ENCODE measurements at places on chromosomes 5 and 9.
A peak's percentile ranks its signal among the peaks of the same experiment; 100 is the strongest.

GRCh38 chr5:73774924-73775323 is 148.9 kb downstream of the ARHGEF28 start:
- DNase-seq: no peak

DNA sequence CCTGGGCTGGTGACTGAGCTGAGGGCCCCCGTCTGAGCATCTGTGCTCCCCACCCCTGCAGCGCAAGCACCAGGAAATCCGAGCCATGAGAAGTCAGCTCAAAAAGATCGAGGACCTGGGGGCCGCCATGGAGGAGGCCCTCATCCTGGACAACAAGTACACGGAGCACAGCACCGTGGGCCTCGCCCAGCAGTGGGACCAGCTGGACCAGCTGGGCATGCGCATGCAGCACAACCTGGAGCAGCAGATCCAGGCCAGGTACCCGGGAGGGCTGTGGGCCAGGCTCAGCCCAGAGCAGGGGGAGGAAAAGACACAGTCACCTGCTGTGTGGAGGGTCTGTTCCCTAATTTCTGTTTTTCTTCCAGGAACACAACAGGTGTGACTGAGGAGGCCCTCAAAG is 24.6 kb downstream of the DYNC2I2 start:
- DNase-seq: no peak

DNA sequence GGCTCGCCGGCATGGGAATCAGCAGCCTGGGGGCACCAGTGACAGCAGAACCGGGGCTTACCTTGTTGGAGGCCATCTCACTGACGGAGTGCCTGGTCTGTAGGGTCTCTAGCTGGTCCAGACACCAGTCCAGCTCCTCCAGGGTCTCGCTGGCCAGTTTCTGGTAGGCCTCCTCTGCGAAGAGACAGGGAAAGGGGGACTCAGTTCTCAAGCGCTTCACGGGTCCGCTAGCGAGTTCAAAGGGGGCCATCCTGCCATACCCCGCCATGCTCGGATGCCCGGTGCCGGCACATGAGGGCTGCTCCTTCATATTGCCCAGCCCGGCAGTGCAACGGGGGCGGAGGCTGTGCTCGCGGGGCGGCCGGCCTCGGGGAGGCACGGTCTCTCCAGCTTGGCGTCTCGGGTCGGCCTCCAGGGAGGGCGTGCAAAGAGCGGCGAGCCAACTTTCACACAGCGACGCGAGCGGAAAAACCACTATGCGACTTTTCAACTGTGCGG is 456.0 kb downstream of the RAB3C start:
- DNase-seq: no peak

GRCh38 chr5:167905919-167906853 is 385.3 kb upstream of the WWC1 start:
- no peak for DNase-seq

DNA sequence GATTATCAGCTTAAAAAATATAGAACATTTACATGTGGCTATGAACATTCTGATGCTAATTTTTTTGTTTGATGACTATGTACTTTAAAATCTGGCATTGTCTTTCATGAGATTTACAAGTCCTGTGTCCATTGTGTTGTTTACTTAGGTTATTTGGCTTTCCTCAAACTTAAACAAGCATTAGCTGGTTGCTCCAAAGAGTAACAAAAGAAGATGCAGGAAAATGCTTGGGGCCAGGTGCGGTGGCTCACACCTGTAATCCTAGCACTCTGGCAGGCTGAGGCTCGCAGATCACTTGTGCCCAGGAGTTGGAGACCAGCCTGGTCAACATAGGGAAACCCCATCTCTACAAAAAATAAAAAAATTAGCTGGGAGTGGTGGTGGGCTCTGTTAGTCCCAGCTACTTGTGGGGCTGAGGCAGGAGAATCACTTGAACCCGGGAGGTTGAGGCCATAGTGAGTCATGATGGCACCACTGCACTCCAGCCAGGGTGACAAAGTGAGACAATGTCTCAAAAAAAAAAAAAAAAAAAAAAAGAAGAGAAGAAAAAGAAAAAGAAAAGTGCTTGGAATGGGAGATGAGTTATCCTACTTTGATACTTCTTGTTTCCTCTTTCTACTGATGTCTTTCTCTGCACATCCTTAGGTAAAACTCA is 39.7 kb downstream of the PAM start:
- no peak for DNase-seq

DNA sequence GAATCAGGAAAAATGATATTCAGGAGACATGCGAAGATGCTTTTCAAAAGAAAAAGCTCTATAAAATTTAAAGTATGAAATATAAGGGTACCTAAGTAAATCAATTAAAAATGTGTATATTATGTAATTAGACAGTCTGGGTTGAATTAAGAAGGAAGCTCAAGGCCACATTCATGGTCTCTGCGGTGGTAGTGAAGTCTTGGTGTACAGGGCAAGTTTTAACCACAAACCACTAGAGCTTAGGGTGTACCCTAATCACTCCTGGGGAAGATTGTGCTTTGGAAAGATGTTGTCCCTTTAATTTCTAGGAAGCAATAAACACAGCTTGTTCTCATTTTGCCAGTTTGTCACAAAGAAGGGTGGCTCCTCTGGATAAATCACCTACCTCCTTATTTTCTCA is 287.2 kb upstream of the ZNF608 start:
- DNase-seq: no peak

DNA sequence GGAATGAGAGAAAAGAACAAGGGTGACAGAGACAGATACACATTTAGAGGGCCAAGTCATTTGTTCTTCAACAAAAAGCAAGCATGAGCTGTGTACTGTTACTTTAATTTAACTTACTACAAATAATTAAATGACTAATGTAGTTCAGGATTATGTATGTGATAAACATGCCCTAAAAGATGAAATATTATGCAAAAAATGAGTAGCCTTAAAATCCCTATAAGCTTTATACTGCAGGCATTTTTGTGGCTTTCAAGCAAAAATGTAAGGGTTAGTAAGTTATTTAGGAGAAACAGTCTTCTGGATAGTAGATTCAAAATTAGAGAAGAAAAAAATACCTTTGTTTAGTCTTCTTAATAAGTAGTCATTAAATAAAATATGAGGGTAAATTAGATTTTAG is 431.2 kb downstream of the CSNK1G3 start:
- DNase-seq: no peak

GRCh38 chr5:141850244-141850768 is 27.9 kb downstream of the PCDH1 start:
- peak; percentile 20 for DNase-seq

DNA sequence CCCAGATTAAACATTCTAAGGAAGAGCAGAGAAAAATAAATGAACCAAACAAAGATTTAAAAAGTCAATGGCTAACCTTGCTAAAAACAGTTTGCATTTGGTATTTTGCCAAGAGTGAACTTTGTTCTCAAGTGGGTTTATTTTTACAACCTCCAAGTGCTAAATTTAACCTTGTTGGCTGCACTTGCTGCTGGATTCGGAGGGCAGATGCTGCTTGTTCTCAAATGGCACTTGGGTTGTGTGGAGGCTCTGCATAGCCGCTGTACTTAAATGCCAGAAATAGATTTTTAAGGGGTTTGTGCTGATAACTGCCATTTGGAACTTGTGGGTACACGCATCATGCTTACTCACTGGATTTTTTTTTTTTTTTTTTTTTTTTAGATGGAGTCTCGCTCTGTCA is 13.3 kb upstream of the SPATA24 start:
- DNase-seq: no peak

DNA sequence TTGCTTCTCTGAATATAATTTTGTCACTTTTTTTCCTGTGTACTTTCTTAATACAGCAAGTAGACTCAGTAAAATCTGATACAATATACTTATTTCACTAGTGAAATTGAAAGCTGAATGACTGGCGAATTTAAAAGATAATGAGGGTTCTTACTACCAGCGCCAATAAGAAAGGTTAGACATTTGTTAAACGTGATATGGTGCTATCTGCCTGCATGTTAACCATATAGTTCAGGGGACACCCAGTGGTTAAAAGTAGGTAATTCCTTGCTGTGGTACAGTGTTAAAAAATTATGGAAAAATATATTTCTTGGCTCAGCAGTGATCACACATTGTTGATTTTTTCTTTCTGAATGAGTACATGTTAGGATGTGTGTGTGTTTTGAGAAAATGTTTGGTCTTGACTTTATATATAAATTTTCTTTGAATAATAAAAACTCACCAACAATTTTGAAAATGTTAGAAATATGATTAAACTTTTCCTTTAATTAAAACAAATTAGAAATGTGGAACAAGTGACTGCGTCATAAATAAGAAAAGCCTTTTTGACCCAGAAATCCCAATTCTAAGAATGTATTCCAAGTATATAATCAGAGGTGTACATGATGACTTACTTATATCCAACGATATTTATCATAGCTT is 25.8 kb downstream of the CAST start:
- no peak for DNase-seq

DNA sequence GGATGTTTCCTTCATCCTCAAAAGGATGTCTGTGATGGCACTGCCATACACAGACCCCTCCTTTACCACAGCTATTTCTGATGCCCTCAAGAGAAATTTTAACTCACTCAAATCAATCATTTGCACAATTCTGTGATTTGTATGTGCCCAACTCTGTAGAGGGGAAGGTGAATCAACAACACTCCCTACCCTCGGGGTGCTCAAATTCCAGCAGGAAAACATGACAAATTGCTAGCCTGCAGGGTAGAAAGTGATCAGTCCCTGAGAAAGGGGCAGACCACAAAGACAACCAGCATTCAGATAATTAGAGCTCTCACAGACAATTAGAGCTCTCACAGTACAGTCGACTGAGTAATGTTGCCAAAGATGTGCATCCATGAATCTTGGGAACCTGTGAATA is 45.3 kb upstream of the FOXE1 start:
- DNase-seq: no peak

DNA sequence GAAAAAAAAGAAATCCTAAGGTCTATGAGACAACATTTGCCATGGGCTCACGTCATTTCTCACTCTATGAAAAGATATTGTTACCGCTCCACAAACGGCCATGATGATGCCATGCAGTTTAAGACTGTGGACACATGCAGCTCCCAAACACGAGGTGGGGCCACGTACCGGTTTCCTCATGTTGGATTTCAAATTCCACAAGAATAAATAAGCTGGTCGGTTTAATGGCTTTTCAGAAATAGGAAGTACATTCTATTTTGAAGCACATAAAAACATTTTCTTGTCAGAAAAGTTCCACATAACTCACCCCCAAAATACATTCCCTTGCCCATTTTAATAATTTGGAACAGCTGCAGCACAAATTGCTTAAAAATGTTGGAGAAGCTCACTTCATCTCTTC is 130.6 kb downstream of the MYO10 start:
- DNase-seq: no peak

DNA sequence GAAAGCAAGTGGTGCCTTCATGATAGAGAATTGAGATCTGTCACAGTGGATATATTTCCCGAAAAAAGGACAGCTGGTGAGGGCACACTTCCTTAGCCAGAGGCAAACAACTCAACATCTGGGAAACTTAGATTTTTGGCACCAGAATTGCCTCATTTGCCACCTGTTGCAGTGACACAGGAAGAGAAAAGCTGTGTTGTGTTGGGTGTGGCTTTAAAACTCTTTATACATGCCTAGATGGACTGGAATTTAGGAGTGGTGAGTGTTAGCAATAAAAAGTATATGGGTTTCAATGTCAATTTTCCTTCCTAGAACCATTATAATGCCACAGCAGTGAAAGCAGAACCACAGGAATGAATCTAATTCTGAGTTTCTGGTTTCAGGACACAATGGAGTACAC is 62.6 kb upstream of the CEMIP2 start:
- no peak for DNase-seq

DNA sequence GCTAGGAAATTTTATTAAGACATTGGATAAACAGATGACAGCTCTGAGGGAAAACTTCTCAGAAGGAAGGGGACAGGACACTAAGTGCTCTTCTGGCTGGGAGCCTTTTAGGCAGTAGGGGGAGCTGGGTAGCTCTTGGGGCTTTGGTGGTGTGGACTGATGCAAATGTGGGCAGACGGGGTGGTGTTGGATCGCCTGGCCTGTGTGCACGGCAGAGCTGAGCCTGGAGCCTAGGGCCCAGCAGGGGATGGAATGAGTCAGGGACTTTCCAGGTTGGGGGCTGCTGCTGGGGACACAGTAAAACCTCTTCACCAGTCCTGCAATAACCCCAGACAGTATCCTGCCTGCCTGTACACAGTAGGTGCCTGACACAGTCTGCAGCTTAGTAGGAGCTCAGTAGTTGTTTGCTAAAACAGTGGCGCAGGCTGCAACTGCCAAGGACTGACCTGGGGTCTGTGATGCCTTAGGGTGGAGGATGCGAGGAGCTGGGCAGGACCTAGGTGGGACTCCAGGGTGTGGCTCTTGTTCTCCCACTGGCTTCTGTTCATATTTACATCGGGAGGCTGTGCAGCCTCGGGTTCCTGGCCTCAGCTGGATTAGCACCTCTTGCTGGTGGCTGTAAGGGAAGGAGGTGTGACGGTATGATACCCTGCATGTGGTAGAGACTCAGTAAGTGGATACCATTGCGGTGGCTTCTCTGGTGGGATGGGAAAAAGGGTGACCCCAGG is 83.8 kb downstream of the DAB2IP start:
- DNase-seq: no peak

GRCh38 chr9:110971705-110972104 is 66.6 kb downstream of the LPAR1 start:
- DNase-seq: no peak

DNA sequence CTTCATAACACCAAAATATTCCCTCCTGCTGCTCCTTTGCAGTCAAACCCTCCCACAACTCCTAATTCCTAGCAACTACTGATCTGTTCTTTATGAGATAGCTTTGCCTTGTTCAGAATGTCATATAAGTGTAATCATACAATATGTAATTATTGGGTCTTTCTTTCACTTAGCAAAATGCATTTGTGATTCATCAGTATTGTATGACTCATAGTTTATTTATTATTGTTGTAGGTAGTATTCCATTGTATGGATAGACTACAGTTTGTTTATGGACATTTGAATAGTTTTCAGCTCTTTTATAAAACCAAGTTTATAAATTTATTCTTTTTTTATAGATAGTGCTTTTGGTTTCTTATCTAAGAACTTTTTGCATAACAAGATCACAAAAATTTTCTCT is 468.2 kb upstream of the KIF2A start:
- no peak for DNase-seq

- DNase-seq: no peak
Measured at GRCh38 chr5:125484272-125484741, 737.9 kb upstream of the ZNF608 start.

DNA sequence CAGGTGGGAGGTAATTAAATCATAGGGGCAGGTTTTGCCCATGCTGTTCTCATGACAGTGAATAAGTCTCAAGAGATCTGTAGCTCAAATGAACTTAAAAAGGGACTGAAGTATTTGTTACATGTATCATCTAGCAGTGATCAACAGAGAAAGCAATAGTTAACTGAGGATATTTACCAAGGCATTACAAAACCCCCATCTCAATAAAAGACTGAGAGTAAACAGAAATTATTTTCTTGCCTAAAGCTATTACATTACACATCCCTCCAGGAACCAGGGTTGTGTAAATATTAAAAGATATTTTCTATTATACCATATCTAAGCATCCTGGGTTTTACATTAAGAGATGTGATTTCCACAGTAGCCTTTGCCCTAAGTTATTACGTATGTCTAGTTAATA is 169.9 kb downstream of the CTNND2 start:
- DNase-seq: no peak

- DNase-seq: no peak
Measured at GRCh38 chr9:108053555-108054061, 564.0 kb upstream of the KLF4 start.

GRCh38 chr9:124860582-124861341 is 995 bp downstream of the RPL35 start:
- no peak for DNase-seq

- no peak for DNase-seq
Measured at GRCh38 chr9:95910023-95910707, 34.7 kb downstream of the ERCC6L2 start.
